ENCODE measurements at places on chromosomes 6 and 20. TPM values are rescaled to one million over a fixed set of nuclear protein-coding genes. Genes with fewer than 3 reads are reported as not detected.

The NR2E1 gene
- not detected for polyA plus RNA-seq

- no peak for DNase-seq
These were observed 677.4 kb upstream of the CITED2 start for GRCh38 chr6:140051521-140052512.

DNA sequence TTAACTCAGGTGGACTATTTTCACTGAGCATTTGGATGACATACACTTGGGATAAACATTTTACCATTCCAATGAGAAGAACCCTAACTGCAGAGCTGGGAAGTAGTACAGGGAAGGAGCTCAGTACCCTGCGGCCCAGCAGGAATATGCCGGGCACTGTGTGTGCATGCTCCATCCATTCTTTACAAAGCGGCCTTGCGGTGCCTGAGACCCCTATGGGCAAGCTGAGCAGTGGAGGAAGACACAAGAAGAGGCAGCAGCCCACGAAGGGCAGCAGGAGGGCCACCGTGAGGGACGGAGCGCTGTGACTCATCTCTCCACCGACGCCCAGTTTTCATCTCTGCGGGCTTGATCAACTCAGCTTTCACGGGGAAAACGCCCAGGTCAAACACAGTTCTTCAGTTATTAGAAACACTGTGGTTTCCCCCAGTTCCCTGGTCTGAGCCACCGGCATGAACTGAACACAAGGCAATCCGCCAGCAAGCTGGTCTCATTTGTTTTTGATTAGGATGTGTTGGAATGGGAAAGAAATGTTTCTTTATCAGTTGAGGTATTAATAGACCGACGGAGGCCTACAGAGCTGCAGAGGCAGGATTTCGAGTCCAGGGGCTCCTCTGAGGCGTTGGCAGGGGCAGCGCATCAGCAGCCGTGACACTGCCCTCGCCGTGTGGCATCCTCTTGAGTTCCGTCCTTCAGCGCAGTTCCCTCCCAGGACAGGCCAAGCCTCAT lies 44.9 kb downstream of the IRF4 start:
- no peak for DNase-seq

DNA sequence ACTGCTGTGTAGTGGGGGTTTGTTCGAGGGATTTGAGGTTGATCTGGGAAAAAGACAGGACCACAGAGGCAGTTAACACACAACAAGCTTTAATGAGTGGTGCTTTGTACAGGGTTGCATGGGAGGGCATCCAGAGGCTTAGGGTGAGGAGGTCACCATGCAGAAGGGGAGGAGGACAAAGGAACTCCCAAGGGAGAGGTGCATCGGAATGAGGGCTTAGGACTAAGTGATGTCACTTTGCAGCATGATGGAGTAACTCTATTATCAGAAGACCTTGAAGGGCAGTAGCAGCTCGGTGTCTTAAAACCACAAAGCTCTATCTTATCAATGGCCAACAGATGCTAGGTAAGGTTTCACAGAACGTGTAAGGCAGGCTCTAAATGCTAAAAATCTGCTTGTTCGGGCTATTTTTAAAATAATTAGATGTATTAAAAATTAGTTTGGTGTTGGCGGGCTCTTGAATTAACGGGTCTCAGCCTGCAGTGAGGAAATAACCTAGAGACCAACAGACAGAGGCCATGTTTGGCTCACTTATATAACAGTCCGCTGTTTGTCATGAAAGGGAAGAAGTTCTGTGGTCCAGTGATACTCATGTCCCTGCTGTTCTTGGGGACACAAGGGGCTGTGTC lies 37.9 kb downstream of the MAN1A1 start:
- no peak for DNase-seq

The SLC44A4 gene
- polyA plus RNA-seq: 37.2 TPM

- DNase-seq: no peak
These were observed 266.8 kb downstream of the CD83 start for GRCh38 chr6:14384175-14384949.
